HCEC 1CT (cell line): ENCODE measurements at places on chromosomes 6 and 20.
A peak's percentile ranks its signal among the peaks of the same experiment; 100 is the strongest.

DNA sequence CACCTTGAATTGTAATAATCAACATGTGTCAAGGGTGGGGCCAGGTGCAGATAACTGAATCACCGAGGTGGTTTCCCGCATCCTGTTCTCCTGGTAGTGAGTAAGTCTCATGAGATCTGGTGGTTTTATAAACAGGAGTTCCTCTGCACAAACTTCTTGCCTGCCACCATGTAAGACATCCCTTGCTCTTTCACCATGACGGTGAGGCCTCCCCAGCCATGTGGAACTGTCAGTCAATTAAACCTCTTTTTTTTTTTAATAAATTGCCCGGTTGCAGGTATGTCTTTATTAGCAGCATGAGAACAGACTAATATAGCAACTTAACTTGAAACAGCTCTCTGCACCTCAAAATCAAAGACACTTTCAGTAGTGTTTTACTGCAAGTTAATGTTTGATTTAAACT is 121.6 kb downstream of the OGFRL1 start:
- no peak for DNase-seq

- peak; percentile 1 for DNase-seq
These were observed 55.2 kb upstream of the RREB1 start for GRCh38 chr6:7052443-7053011.

GRCh38 chr6:113596387-113597230 is 260.5 kb upstream of the MARCKS start:
- DNase-seq, result peak; percentile 29

- no peak for DNase-seq
These were observed 80.6 kb upstream of the CST7 start for GRCh38 chr20:24868396-24868927.

GRCh38 chr6:161215193-161215592 is 58.7 kb downstream of the AGPAT4 start:
- peak; percentile 98 for DNase-seq

DNA sequence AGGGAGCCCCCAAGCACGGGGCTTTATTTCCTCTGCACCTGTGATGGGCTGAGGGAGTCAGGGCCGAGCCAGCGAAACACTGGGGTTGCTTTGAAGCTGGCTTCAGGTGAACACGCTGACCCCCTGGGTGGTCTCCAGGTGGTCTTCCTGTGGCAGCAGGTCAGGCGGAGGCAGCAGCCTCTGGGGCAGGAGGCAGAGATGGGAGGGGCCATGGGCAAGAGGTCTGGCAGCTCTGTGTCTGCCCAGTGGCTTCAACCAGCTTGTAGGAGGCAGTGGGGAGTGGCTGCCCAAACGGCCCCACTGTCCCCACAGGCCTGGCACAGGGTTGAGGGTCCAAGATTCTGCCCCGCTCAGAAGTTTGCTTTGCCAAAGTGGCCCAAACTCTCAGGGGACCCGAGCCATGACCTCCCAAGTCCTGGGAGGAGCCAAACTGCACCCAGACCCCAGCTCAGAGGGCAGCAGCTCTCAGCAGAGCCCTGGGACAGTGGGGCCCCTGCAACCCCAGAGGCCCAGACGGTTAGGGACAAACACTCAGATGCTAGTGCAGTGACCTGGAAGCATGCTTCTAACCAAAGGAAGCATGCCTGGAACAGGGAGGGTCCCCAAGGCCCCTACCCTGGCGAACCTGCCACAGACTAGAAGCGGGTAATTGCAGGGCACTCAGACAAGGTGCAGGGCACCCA is 15.3 kb downstream of the NTSR1 start:
- DNase-seq, result no peak
